Activated CD4-positive, alpha-beta T cell treated with anti-CD3 and anti-CD28 coated beads, Interleukin-2, amount 50 U/mL, for 16 hours (primary cell): ENCODE measurements at places on chromosomes 4 and X.

DNA sequence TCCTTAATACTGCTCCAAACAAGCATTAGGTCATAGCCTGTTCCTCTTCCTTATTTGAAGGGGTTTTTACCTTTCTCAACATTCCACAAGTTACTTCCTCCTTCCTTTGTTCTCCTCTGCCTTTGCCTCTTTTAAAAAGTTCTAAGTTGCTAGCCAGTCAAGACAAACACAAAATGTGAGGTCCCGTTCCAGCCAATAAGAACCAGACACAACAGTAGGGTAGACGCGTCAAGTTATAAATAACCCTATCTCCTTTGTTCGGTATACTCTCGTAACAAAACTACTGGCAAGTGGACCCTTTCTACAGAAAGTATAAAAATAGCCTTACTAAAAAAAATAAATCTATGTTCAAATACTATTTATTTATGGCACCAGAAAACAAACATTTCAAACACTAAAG, 6.3 kb upstream of the ACE2 start:
- no peak for DNase-seq

- DNase-seq, result no peak
These were observed 38.1 kb downstream of the FRG2 start for GRCh38 chr4:189988877-189989431.

GRCh38 chrX:724256-724655, 93.7 kb downstream of the SHOX start:
- no peak for DNase-seq

GRCh38 chr4:26496207-26496783, 6.0 kb upstream of the CCKAR start:
- no peak for DNase-seq

GRCh38 chr4:93394545-93395081, 433.9 kb upstream of the ATOH1 start:
- no peak for DNase-seq

DNA sequence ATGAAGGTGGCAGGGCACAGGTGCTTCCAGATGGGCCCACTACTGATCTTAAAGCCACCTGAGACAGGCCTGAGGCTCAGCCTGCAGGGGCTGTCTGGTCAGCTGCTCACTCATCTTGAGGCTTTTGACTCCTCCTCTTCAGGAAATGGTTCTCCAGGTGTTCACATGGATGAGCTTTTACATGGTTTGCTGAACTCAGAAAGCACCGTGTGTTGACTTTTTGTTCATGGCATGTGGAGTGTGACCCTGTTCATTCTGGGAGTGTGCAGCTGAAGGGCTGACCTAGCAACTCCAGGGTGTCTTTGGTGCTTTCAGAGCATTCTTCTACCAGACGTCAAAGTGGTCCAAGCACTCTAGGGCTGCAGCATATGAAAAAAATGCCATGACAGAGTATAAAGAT, 111.1 kb downstream of the CCNG2 start:
- DNase-seq, result no peak

- no peak for DNase-seq
These were observed 12.2 kb downstream of the XPNPEP2 start for GRCh38 chrX:129750971-129751370.

GRCh38 chr4:54781756-54782155, 124.0 kb downstream of the KIT start:
- DNase-seq, result no peak

GRCh38 chrX:53190363-53190960, 34.5 kb downstream of the KDM5C start:
- DNase-seq, result no peak

DNA sequence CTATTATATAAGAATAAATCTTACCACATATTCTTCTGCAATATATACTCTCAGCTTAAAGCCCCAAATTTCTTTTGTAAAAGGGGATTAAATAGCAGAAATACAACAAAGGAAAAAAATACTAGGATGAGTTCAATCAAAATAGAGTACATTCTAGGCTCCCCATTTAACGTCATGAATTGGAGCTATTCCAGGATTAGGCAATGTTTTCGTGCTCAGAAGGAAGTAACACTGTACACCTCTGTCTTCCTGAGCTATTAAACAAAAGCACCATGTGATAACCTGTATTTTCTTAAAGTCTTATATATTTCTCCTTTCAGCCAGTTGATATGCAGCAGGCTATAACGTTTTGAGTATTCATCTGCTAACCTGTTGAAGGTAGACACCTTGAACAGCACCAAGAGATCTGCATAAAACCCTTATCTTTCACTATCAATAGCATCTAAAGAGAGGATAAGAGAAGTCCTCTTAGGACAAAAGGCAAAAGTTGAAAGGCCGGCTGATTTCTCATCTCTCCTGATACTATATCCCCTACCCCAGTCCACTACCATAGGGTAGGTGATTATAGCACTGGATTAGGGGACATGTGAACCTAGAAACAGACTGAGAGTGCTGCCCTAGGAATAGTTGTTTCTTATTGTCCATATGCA, 31.5 kb downstream of the TEC start:
- no peak for DNase-seq

- DNase-seq, result no peak
These were observed 392.5 kb downstream of the BCOR start for GRCh38 chrX:39705290-39705689.

GRCh38 chr4:175469514-175469913, 342.6 kb downstream of the GPM6A start:
- no peak for DNase-seq

DNA sequence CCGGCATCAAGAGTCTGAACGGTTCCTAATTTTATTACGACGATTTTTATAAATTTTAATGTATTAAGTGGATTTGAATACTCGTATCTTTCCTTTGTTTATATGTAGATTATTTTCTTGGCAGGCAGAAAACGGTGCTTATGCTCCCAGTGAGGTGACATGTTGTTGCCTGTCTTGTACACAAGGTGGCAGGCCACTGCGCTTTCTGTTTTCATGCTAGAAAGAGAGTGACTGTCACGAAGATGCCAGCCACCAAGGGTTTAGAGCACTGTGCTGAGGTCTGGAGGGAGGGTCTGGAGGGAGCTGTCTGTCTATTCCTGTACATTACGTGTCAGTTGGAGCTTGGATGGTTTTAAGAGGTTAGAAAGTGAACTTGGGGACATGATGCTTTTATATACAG, 87.7 kb downstream of the SHROOM2 start:
- peak; percentile 58 for DNase-seq

GRCh38 chrX:148649145-148649795, 148.9 kb downstream of the AFF2 start:
- no peak for DNase-seq

- DNase-seq, result no peak
These were observed 1871.5 kb downstream of the ARAP2 start for GRCh38 chr4:34372815-34373214.

GRCh38 chr4:4568806-4569427, 27.1 kb upstream of the STX18 start:
- DNase-seq, result no peak

DNA sequence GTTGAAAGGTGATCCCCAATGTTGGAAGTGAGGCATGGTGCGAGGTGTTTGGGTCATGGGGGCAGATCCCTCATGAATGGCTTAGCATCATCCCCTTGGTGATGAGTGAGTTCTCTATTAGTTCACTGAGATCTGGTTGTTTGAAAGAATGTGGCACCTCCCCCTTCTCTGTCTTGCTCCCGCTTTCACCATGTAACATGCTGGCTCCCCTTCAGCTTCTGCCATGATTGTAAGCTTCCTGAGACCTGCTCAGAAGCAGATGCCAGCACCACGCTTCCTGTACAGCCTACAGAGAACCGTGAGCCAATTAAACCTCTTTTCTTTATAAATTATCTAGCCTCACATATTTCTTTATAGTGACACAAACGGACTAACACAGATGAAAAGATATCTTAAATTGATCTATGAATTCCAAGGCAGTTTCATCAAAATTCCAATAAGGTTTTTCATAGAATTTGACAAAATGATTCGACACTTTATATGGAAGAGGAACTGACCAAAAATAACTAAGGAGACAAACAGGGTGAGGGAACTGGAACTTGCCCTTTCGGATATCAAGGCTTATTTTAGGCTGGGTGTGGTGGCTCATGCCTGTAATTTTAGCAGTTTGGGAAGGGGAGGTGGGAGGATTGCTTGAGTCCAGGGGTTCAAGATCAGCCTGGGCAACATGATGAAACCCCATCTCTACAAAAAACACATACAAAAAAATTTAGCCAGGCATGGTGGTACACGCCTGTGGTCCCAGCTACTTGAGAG, 56.9 kb upstream of the OGT start:
- no peak for DNase-seq

DNA sequence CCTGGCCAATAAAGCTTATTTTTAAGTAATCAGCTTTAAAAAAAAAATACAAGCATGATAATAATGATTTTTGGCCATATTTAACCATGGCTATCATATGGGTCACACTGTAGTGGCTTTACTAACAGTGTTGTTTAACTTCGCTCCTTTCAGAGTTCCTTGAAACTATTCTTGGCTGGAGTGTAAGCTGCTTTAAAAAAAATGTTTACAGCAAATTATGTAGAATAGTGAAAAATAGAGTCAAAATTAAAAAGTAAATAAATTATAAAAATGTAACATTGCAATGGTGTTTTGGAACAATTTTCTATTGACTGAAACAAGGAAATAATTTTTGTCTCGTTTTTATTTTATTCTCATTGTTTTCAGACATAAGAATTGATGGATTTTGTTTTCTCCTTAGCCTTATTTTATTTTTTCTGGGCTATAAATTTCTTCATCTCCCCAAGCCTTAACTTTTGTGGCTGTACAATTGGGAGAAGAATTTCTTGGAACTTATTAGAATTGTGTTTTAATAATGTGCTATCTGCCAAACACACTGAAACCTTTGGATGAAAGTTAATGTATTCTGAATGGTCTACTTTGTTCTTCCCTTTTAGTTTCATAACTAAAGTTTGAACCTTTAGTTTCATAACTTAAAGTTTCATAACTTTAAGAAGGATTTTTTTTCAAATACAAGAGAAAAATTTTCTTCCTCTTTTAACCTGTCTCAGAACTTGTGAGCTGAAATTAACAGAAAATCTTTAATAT, 182.0 kb downstream of the ARHGAP24 start:
- no peak for DNase-seq

DNA sequence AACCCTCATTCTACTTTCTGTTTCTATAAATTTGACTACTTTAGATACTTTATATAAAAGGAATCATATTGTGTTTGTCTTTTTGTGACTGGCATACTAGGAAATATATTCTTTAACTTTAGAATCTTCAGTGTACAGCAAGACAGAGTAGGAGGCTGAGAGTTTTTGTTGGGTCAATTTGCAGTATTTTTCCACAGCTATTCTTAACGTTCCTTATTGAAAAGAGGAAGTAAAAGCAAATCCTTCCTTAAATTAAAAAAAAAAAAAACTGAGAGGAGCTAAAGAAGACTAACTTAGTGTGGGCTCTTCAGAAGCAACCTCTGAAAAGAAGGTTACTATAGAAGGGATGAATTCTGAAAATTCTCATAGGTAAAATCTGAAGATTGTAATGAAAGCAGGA, 1194.6 kb downstream of the ADGRL3 start:
- no peak for DNase-seq

DNA sequence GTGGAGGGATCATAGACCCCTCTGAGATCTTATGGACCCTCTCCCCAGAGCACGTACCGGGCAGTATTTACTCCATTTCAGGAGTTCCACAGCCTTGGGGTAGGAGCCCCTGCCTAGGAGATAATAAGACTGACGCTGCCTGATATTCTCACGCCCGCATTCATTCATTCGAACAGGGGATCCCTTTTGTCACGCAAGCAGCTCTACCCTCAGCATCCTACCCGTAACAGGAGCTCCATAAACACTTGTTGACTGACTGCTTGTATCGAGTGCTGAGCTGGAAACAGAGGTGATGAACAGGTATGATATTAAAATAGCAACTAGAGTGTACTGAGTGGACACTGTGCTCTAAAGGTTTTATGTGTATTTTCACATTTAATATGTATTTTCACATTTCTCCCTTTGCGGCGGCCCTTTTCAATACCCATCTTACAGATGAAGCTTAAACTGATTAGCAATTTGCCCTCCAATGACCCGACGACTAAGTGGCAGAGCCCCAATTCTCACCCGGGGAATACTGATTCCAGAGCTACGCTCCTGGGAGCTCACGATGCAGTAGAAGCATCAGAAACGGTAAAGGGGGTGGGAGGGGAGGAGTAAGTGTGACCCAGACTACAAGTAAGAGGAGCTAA, 888 bp downstream of the RAB28 start:
- DNase-seq, result no peak

DNA sequence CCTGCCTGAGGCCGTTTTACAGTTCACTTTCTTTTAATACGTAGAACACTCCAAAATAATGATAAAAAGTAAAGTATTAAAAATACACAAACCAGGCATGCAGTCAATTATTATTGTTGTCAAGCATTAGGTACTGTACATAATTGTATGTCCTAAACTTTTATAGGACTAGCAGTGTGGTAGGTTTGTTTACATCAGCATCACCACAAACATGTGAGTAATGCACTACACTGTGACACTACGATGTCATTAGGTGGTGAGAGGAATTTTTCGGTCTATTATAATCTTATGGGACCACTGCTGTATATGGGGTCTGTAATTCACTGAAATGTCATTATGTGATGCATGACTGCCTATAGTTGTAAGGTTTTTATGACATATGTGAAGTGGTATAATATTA, 149.5 kb upstream of the SH3RF1 start:
- no peak for DNase-seq

DNA sequence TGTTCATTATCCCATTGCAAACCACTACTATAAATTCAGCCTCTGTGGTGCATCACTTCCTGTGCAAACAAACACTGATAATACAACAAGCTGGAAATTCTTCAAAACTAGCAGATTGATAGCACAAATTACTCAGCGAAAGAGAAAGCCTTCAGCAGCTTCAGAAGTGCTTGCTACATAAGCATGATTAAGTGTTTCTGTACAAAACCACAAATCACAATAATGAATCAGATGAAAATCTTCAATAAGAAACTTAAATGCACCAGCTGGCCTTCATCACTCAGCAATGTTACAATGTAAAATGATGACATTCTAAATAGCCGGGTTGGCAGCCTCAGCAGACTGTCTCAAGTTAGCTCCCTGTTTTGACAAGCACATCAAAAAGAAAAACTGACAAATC, 262.2 kb downstream of the SPOCK3 start:
- DNase-seq, result peak; percentile 0

GRCh38 chrX:107683124-107683895, 55.0 kb downstream of the PRPS1 start:
- no peak for DNase-seq

GRCh38 chr4:42150653-42151567, 1.5 kb downstream of the BEND4 start:
- no peak for DNase-seq

- peak; percentile 52 for DNase-seq
These were observed 12.7 kb upstream of the PAQR3 start for GRCh38 chr4:78951862-78952472.
